ENCODE measurements at places on chromosomes 4 and X.
A peak's percentile ranks its signal among the peaks of the same experiment; 100 is the strongest.

DNA sequence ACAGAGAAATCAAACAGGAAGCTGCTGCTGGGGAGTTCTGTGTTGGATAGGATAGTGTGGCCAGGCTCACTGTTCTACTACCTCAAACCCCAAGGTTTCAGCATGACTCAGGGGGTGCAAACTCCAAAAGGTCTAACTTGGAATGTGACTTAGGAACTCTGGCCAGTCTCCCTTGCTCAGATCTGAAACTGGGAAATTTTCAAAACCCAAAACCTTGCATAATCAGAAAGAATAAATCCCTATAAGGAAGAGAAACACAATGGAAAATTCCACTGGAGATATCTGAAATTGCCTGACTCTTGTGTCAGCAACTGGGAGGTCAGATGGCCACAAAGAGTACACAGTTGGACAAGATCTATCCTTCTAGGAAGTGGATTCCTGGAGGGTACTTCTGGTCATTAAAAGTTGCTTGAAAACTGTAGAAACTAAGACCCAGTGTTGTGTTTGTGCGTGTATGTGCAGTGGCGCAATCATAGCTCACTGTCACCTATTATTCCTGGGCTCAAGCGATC lies 58.0 kb downstream of the PPEF2 start:
- no peak for DNase-seq

DNA sequence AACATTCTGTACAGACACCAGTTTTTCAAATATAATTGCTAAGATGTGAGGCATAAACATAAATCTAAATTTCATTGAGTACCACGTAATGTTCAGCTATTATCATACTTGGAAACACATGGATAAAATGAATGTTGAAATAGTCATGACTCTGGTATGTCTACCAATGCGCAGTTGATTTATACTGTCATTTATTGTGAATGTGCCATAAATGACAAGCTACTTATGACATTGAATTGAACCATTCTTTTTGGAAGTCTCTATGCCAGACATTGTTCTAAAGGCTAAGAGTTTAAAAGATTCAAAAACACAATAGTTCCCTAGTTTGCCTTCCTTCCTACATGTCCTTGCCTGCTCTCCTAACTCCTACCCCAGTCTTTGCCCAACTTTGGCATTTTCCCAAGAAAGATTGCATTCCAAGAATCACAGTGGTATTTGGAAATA lies 96.6 kb upstream of the DMD start:
- DNase-seq = no peak

DNA sequence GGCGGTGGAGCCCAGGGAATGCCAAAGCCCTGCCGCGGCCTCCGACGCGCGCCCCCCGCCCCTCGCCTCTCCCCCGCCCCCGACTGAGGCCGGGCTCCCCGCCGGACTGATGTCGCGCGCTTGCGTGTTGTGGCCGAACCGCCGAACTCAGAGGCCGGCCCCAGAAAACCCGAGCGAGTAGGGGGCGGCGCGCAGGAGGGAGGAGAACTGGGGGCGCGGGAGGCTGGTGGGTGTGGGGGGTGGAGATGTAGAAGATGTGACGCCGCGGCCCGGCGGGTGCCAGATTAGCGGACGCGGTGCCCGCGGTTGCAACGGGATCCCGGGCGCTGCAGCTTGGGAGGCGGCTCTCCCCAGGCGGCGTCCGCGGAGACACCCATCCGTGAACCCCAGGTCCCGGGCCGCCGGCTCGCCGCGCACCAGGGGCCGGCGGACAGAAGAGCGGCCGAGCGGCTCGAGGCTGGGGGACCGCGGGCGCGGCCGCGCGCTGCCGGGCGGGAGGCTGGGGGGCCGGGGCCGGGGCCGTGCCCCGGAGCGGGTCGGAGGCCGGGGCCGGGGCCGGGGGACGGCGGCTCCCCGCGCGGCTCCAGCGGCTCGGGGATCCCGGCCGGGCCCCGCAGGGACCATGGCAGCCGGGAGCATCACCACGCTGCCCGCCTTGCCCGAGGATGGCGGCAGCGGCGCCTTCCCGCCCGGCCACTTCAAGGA lies at the start of gene FGF2:
TSS of gene FGF2 (plus strand) at position 279 of the 705 bp plus-strand sequence. CDS start at position 623, 344 bp downstream.
- DNase-seq = peak; percentile 33

DNA sequence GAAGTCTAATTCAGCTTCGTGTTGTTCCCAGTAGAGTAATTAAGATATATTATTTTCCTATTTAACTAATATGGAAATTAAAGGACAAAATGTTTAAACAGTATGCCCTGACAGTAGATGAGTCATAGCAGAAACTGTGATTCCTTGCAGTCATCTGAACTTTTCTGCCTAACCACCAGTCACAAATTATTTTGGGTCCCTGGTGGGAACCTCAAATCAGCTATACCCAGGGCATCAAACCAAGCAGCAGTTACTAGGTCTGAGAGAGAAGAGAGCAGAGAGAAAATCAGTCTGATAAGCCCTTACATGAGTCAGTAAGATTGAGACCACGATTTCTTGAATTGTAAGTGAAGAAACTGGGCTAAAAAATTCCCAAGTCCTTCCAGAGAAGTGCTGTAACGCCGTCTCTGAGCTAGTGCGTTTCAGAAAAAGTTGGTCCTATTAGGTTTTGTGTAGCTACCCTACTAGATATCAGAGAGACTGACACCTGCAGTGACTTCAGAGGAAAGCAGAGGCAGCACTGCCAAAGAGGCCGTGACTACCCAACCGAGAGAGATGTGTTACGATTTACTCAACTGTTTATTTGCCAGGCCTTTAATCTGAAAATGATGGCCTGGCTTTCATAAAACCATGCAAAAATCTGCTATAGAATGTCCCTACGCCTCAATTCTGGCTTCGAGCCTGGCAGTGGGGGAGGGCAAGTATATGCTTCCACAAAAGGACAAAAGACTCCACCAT lies 21.7 kb upstream of the GPM6A start:
- no peak for DNase-seq

- DNase-seq = no peak
Measured at GRCh38 chrX:357693-358471, 28.8 kb downstream of the PPP2R3B start.

DNA sequence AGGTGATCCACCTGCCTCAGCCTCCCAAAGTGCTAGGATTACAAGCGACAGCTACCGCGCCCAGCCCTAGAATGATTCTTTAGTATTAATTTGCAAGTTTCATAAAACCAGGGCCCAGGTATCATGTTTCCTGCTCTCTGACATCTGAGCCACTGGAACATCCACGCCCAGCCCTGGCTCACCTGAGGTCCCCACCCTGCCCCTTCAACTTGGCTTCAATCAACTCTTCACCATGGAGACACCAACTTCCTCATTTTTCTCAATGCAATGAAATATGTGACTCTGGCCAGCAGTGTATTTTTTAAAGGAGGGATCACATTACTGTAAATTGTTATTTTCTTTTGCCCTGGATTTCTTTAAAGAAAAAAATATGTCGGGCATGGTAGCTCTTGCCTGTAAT lies 3.9 kb downstream of the PRSS12 start:
- no peak for DNase-seq

GRCh38 chr4:2270341-2271165 lies 8.6 kb upstream of the MXD4 start:
- no peak for DNase-seq

GRCh38 chr4:104015680-104016079 lies 295.9 kb upstream of the TACR3 start:
- peak; percentile 5 for DNase-seq

DNA sequence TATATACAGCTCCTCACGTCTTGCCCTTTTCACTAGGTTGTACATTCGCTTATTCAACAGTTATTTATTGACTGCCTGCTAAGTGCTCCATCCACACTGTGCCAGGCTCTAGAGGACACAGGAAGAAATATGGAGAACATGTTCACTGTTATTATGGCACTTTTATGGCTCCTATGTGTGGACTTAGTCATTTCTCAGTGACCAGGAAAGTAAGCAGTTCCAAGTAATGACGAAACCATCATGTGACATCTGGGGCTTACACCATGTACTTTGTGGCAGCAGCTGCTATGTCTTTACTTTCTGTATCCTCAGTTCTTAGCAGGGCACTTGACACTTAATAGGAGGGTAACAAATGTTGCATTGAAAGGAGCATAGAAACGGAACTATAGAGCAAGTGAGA lies 278.0 kb downstream of the ANK2 start:
- DNase-seq = no peak

- DNase-seq = no peak
Measured at GRCh38 chr4:114250439-114250891, 271.0 kb upstream of the ARSJ start.

GRCh38 chr4:147658501-147658900 lies 25.5 kb downstream of the PRMT9 start:
- no peak for DNase-seq

GRCh38 chrX:153494061-153494460 lies 719 bp upstream of the BGN start:
- DNase-seq = no peak

GRCh38 chrX:116009346-116009745 lies 161.2 kb upstream of the AGTR2 start:
- DNase-seq = no peak

GRCh38 chr4:168800926-168801325 lies 209.1 kb downstream of the CBR4 start:
- no peak for DNase-seq

DNA sequence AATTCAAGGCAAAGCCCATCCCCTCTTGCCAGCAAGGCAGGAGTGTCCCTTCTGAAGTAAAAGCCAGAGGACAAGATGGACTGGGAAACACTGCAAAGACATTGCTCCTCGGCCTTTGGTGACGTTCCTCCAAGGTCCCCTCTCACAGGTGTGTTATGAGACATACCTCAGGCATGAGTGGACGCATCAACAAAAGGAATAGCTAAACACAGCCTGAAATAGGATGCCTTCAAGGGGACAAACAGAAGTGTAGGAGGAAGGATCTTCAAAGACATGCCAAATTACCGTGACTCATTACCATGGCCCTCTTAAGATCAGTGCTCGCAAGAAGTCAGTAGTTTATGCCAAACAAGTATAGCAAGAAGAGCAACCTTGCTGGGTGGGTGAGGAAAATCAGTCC lies 6.0 kb upstream of the IDS start:
- DNase-seq = no peak
